ENCODE measurements at places on chromosomes 7 and 10.

DNA sequence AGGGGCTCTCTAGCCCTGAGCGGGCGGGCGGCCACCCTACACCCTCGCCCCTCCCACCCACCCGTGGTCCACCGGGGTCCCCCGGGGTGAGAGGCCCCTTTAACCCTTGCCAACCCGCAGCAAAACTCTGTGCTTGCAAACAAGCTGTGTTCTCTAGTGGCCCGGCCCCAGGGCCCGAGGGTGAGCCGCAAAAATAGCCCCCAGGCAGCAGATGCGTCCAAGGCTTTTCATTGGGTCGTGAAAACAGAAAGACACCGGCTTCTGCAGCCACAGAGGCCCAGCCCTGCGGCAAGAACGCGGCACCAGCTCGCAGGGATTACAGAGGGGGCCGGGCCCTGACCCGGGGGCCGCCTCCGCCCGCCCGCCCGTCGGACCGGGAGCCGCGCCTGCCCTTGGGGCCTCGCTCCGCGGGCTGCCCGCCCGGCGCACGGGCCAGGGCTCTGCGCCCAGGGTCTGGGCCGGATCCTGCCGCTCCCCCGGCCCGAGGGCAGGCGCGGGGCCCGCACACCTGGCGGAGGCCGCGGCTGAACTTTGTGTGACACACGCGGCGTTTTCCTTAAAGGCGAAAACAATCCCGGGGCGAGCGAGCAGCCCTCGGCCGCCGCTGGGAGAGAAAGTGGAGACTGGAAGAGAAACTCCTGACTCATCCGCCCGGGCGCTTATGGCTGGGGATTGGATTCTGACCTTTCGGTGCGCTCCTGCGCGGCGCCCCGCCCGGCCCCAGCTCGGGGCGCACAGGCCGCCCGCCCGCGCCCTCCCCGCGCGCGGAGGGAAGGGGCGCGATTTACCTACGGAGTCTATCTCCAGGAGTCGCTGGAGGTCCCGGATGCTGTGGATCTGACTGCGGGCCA, 2.8 kb downstream of the PDGFA start:
- DNase-seq = no peak

DNA sequence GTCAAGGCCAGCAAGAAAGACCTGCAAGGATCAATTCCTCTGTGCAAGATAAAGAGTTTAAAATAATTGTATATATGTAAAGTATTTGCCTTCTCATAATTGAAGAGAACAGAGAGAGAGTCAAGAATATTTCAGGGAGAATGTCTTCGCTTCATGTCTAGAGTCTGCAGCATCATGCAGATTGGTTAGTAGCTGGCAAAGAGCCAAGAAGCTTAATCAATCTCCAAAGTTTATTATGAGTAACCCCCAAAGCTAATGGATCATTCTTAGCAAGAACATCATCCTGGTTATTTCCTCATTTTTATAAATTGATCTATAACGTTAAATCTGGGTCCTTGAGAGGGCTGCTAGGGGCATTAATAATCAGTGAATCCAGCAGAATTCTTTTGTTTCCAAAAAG, 38.9 kb upstream of the CTBP2 start:
- no peak for DNase-seq

DNA sequence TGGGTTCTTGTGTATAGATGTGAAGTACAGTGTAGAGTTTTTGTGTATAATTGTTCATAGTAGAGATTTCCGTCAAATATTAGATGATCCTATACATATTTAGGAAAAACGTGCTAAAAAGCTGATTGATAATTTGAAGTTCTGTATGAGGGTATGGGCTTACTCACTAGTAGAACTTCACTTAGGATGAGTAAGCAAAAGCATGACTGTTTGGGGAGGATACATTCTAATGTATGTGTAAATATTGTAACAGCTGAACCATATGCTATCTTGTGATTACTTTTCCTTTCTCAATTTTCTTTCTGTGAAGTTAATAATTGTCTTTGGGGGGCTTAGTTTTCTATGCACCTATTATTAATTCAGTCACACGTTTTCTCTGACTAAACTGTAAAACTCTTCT, 53.2 kb upstream of the PDK4 start:
- DNase-seq = no peak

DNA sequence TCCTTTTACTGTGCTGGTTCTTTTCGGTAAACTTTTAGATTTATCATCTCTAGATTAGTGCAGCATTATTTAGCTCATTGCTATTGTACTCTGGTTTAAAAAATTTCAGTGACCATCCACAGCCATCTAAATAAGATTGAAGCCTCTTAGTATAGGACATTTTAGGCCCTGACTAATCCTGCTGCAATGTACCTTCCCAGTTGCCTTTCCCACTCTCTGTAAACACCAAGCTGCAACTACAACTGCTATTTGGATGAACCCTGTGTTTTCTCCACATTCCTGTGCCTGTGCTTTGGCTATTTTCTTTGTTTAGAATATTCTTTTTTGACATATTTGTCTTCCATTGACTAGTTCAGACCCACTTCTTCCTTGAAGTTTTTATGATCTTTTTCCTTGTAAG, 314.6 kb downstream of the AUTS2 start:
- DNase-seq = no peak

DNA sequence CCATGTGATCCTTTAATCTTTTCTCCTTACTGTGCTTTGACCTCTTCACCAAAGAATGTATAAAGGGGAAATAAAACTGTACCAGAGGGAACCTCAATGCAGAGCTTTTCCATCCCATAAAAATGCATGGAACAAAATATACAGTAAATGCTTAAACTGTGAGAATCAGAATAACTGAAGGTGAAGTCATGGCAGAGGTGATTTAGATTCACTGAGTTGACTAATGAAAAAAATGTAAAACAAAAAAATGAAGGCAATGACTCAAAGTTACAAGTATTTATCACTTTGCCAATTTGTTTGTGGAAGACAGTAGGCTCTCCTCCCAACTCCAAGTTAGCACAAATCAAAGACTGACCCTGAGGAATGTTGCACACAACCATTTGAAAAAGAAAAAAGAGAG, 1331.6 kb upstream of the SORCS1 start:
- DNase-seq = no peak

- DNase-seq = peak; percentile 71
Observed at GRCh38 chr7:90298145-90299038, 22.7 kb downstream of the FAM237B start.

- DNase-seq = no peak
Observed at GRCh38 chr7:157485361-157485831, 148.6 kb downstream of the DNAJB6 start.

DNA sequence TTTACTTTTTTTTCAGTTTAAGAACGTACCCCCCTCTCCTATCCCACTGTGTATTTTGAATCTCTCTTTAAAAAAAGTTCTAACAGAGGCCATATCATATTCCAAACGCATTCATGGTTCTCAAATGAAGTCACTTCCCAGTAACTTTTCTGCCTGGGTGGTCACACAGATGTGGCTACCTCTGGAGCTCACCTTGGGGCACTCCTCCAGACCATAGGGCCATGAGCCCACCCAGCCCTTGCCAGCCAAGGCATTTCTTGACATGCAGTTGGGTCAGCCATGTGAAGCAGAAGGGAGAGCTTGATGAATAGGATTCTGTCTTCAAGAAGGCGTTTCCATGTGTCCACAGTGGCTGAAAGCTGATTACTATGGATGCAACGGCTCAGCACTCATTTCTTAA, 239.3 kb downstream of the RAB11FIP2 start:
- DNase-seq = no peak

DNA sequence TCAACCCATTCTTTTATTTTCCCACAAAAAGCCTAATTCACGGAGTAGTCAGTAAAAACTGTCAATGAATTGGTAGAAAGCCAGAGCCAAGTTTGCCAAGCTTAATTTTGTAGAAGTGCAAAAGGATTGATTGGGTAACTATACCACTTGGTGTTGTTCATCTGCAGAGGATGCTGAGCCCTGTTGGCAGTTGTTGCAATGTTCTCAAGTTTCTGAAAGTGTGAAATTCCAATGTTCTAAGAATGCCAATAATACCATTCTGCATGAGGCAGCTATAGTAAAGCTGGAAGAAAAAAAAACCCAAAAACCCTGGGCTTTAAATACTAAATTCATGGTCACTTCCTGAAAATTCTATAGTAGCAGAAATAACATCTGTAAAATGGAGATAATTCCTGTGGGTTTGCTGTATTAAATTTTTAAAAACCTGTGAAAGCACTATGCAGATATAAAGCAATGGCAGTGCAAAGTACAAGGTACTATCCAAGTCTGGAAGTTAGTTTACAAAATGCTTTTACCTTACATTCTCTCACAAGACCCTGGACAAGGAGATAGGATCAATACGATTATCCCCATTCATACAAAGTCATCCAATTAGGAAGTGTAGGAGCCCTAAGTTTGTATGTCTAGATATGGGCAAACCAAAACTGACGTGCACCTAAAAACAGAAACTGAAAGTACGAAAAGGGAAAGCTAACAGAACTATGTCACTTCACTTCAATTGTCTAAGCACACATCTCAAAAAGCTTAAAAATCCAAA, 6.0 kb upstream of the PON1 start:
- DNase-seq = peak; percentile 97

DNA sequence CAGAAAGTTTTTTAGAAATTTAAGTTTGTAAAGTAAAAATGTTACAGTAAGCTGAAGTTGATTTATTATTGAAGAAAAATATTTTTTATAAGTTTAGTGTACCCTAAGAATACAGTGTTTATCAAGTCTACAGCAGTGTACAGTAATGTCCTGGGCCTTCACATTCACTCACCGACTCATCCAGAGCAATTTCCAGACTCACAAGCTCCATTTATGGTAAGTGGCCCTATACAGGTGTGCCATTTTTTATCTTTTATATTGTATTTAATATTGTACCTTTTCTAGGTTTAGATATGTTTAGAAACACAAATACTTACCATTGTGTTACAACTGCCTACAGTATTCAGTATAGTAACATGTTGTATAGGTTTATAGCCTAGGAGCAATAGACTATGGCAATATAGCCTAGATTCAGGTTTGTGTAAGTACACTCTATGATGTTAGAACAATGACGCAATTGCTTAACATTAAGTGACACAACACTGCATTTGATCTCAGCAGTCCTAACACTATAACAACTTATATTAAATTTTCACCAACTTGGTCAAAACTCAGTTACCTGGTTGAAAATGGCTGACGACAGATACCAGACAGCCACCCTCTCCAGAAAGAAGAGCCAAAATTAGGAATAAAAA, 45.7 kb downstream of the HIBADH start:
- DNase-seq = no peak

- no peak for DNase-seq
Observed at GRCh38 chr10:29829776-29830175, 195.0 kb upstream of the SVIL start.

GRCh38 chr7:71429083-71429482, 297.1 kb downstream of the GALNT17 start:
- no peak for DNase-seq

DNA sequence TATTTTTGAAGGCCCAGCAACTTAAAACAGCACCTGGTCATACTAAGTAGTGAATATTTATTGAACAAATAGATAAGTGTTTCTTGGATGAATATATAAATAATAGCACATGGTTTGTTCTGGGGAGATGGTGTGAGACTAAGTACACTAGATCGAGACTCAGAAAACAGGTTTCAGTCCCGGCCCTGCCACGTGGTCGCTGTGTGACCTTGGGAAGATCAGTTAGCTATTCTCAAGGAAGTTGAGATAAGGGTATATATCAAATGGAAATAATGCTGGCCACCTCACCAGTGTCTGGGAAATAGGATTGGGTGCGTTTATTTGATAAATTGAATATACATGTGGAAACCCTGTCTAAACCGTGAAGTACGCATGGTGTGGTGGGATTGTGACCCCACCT, 354.6 kb downstream of the SDK1 start:
- no peak for DNase-seq

GRCh38 chr7:108293149-108293612, 163.0 kb upstream of the LAMB4 start:
- DNase-seq = no peak

DNA sequence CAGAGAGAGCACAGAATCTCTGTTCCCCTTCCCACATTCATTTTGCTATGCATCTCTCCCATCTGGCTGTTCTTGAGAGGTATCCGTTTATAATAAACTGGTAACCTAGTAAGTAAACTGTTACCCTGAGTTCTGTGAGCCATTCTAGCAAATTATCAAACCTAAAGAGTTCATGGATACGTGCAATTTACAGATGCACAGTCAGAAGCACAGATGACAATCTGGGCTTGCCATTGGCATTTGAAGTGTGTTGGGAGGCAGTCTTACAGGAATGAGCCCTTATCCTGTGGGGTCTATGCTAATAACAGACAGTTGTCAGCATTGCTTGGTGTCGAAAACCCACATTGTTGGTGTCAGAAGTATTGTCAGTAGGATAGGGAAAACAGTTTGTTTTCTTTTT, 151.8 kb downstream of the CFTR start:
- DNase-seq = no peak

- no peak for DNase-seq
Observed at GRCh38 chr10:17084258-17084657, 45.4 kb downstream of the CUBN start.

DNA sequence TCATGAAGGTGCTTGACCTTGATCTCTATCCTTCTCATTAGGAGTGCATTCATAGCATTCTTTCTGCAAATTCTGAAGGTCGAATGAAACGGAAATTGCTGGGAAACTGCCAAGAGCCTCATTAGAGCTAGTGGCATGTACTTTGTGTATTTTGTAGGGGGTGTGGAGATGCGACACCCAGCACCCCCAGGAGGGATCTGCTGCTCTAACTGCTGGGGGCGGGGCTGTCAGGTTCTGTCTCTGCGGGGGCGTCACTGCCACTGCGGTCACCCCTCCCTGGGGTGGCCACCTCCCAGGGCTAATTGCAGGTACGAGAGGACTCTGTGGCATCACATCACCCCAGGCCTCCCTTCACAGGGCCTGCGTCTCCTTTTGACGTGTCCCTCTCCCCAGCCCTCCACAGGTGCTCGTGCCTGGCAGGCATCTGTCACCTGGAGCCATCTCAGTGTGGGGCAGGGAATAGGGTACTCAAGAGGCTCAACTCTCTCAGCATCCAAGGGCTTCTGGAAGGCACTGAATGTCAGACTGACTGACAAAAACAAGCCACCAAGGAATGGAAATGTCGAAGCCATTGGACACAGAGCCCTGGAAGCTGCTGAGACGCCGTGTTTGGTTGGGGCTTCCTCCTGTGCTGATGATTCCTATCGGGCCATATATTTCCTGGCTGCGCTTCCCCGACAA, 151.1 kb downstream of the ACTR3B start:
- no peak for DNase-seq

DNA sequence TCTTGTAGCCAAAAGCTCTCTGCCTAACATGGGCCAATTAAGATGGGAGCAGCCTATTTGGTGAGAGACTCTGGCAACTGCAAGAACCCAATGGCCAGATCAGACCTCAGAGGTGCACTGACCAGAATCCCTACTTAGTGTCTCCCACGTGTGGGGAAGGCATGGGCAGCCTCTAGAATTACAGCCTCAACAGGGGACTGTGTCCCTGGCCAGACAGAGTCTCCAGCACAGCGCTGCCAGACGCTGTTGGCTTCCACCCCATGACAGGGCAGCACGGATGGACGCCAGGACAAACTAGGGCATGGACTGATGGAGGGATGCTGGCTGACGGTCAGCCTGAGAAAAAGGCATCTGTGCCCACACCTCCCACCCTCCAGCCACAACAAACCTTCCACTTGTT, 729.3 kb upstream of the AUTS2 start:
- no peak for DNase-seq

GRCh38 chr10:14302035-14302434, 28.7 kb downstream of the FRMD4A start:
- no peak for DNase-seq
